ENCODE measurements at places on chromosomes 3 and 15.

DNA sequence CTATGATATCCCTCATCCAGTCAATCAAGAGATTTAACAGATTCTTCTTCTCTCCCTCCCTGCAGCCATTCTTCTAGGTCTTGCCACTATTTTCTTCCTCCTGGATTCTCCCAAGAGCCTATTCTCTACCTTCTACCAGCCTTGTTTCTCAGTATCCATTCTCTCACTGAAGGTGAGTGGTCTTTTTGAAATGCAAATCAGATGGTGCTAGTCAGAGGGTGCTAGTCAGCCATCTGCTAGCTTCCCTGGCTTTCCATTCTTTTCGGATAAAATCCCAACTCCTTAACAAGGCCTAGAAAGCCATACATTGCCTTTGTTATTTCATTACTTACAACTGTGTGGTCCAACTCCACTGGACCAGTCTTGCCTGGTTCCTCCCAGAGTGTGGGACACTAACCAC lies 734.3 kb upstream of the CFAP20DC start:
- no peak for DNase-seq

DNA sequence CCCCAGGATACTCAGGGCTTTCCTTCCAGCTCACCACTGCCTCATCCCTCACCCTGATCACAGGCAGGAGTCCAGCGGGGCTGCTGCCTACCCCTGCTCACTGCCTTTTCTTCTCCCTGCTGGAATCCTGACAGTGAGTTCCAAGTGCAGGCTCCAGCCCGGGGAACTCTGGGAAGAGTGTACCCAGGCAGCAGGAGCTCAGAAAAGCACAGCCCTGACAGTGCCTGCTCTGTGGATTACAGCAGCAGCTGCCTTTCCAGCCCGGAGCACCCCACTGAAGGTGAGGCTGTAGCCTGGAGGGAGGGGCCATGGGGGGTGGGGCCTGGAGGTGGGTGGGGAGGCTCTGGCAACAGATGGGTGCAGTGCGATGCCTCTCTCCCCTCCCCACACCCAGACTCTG lies 6.1 kb upstream of the JMJD7 start:
- DNase-seq: no peak

GRCh38 chr15:38610748-38611147 lies 46.1 kb upstream of the RASGRP1 start:
- DNase-seq: no peak

- DNase-seq: no peak
These were observed 15.3 kb upstream of the MYLK start for GRCh38 chr3:123899300-123899865.

DNA sequence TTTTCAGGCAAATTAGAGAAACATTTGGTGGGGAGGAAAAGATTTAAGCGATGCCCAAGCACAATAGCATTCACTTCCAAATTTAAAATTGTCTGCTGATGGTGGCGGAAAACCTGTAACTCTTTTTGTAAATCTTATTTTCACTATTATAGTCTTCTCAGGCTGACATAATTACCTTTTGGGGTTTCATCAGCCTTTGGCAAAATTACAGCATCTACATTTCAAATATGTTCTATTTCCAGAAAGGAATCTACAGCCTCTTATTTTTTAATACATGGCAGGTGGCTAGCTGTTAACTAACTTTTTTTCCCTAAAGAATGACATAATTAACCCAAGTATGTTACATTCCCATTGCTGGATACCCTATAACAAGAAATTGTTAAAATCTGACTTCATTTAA lies 391.5 kb upstream of the CCDC54 start:
- no peak for DNase-seq
